ENCODE measurements at places on chromosomes 7 and 10. TPM values are rescaled to one million over a fixed set of nuclear protein-coding genes. Genes with fewer than 3 reads are reported as not detected.

DNA sequence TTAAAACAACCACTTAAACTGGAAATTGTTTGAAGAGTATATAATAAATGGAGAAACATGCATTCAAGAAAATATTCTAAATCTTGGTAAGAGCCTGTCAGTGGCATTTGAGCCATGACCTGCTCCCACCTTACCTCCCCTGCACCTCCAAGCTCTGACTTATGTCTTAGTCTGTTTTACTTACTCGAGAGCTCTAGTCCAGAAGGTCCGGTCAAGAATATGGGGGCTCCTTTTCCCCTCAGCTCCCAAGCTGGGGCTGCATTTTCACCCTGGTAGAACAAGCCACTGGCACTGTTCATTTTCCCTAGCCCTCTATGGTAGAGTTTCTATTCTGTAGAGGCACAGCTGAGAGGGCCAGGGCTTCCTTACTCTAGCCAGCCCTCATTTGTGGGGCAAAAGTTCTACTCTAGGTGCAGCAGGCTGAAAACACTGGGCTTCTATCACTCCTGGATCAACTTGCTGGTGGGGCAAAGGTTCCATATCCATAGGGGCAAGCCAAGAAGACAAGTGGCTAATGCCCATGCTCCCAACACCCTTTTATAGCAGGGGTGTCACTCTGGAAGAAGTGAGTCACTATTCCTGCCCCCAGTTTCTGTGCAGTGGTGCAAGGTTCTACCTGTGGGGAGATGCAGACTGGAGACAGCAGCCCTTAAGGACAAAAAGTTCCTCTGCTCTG is 40.6 kb downstream of the ZNF438 start:
- no peak overlapping the region for H3K4me3 ChIP-seq
- H3K36me3 ChIP-seq: no peaks in the 10 kb centered on the region
- H3K27me3 ChIP-seq: no peaks in the 10 kb centered on the region
- H3K4me1 ChIP-seq: peaks cover 18% of the 10 kb centered on the region
- no peak for DNase-seq

DNA sequence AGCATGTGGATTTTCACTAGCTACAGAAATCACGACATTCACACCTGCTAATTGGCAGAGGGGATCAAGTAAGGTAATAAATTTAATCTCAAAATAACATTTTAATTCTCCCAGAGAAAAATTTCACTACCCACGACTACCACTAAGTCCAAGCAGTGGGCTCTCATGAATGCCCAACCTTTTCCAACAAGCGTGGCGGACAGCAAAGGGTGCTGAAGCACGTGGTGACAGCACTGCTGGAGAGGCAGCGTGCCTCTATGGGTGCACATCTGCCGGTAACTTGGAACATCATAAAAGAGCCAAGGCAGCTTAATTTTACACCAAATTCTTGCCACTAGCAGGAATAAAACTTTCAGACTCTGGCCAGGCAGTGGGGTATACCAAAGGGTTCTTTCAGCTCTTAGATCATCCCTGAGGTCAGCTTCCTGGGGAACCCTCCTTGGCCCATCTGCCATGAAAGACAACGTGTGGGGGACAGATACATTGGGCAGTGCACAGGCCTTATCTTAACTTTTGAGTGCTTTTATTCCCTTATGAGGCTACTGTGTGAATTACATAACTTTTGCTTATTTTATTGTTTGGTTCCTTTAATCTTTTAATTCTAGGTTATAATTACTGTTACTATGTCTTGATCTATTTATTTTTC is 206.7 kb upstream of the KCTD7 start:
- no peak overlapping the region for H3K27ac ChIP-seq
- no peaks in the 10 kb centered on the region for H3K4me1 ChIP-seq
- no peak for DNase-seq
- H3K4me3 ChIP-seq: no peak overlapping the region

DNA sequence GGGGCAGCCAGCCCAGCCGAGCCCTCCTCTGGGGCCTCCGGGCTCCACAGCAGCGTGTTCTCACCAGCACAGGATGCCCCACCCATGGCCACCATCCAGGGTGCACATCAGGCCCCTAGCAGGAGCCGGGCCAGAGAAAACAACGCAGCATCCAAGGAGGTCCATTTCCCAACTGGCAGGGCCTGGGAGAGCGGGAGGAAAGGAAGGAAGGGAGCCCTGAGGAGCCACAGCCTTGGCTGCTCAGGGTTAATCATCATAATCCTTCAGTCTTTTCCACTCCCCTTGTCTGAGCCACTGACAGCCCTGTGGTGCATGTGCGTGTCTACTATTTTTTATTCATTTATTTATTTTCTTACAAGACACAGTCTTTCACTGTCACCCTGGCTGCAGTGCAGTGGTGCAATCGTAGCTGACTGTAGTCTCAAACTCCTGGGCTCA is 3.6 kb downstream of the PLAC9 start:
- DNase-seq: peak; percentile 93
- no peaks in the 10 kb centered on the region for H3K27me3 ChIP-seq
- H3K4me3 ChIP-seq: peak overlapping the region; percentile 68

PCLO gene
- total RNA-seq: 6.1 TPM

DNA sequence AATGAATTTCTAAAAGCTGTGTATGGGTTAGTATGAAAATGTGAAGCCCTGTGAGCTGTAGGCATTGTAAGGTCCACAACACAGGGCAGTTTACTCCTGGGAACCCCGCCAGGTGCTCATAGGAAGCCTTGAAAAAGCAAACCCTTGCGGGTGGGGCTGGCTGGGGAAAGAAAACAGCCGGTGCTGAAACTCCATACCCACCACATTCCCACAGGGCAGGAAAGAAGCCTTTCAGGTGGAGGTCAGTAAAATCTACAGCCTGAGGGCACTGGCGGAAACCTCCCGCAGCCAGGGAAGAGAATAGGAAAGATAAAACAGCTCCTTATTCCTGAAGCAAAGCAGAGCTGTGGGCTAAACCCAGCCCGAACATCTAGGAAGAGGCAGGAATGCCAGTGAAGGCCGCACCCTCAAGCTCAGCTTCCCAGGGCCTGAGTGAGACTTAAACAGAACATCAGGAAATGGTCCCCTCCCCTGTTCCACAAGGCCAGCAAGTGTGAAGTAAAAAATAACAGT is 34.7 kb downstream of the PODXL start:
- H3K27ac ChIP-seq: peak overlapping the region; percentile 77
- no peak for DNase-seq
- H3K27me3 ChIP-seq: no peaks in the 10 kb centered on the region
- no peaks in the 10 kb centered on the region for H3K36me3 ChIP-seq
- H3K4me1 ChIP-seq: peaks cover 14% of the 10 kb centered on the region

All from heart left ventricle (tissue), 16 donors.